Glutamatergic neuron (in vitro differentiated cells): ENCODE measurements at places on chromosomes 12 and 14.

DNA sequence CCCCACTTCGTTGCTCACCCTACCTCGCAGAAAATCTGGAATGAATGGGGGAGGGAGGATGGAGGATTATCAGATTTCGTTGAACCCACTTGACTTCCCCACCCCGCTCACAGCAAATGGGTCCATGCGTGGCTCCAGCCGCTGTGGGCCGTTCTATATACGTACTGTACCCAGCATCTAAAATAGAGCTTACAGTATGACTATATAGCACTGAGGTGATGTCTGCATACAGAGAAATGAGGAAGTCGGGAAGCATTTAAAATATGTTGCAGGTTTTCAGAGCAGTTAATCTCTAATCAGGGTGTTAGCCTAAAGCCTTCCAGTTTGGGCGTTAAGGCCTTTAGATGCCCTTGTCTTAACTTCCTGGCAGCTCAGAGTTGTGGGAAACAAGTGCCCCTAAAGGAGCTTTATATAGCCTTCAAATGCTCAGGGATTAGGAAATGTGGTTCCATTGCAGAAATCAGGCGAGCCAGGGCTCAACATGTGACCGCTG is 1.4 kb downstream of the BICDL1 start:
- DNase-seq = no peak

GRCh38 chr12:118325081-118325480 is 47.6 kb downstream of the TAOK3 start:
- DNase-seq = no peak

DNA sequence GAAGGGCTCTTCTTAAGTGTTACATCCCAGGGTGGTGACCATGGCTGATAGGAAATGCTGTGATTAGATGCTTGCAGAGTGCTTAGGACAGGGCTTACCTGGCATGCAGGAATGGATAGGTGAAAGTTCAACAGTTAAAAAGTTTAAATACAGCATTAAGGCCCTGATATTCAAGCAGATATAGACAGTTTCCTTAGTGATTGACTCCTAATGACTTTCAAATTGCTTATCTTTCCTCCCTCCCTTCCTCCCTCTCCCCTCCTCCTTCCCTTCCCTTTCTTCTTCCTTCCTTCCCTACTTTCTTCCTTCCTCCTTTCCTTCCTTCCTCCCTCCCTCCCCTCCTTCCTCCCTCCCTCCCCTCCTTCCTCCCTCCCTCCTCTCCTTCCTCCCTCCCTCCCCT is 244.6 kb upstream of the NOS1 start:
- DNase-seq = no peak

GRCh38 chr12:2332236-2332635 is 279.4 kb downstream of the CACNA1C start:
- no peak for DNase-seq

DNA sequence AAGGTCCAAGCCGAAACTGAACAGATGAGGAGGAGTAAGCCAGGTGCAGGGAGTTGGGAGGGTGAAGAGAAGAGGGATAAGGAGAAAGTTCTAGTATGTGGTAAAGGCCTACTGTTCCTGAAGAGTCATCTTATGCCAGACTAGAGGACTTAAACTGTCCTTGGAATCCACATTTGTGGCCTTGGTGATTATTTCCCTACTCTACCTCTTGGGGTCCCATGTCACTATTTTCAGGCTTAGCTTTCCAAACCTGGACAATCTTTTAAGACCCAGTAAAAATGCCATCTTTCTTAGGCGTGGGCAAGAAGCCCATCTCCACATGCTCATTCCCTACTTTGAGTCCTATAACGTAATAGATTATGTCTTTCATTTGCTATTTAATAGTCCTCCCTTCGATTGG is 40.1 kb upstream of the CRY1 start:
- DNase-seq = no peak
